HT-29 (cell line): ENCODE measurements at places on chromosomes 2 and 18. TPM values are rescaled to one million over a fixed set of nuclear protein-coding genes. Genes with fewer than 3 reads are reported as not detected.

The OSR1 gene
- total RNA-seq, result 8.0 and 8.9 TPM in 2 replicates

The ARHGAP15 gene
- total RNA-seq, result not detected in 2 replicates

The SKOR2 gene
- total RNA-seq, result not detected in 2 replicates

- DNase-seq, result no peak
These were observed 10.1 kb downstream of the TEX51 start for GRCh38 chr2:126908721-126909177.

- no peak for DNase-seq
These were observed 6.5 kb upstream of the KCNG2 start for GRCh38 chr18:79790996-79791972.

GRCh38 chr18:9826685-9827084 lies 59.1 kb upstream of the TXNDC2 start:
- no peak for DNase-seq

GRCh38 chr2:46666044-46666679 lies 186.8 kb downstream of the TMEM247 start:
- no peak for DNase-seq

DNA sequence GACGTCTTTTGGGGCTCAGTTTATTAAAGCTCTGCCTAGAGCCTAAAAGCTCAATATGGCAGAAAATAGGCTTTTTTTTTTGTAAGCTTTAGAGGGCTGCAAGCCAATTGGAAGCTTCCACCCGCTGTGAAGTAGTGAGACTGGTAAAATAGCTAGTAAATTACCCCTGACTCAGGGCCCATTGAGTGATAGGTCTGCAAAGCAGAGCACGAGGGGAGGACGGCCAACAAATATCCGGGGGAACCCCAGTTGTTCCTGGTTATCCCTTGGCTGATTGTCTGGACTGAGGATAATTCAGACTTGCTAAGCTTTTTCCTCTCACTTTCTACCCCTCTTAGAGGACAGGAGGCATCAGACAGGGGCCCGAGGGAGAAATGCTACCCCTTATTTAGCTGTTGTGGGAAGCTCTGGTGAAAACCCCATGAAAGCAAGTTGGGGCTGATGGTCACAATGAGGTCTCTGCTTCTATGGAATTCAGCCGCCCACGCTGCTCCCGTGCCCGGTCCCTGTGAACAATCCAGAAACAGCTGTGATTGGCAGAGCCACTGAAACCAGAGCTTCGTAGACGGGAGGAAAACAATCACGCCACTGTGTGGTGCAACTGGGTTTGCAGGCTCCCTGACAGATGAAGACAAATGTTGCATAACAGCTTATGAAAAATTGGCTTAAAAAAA lies 141.9 kb upstream of the LGALSL start:
- DNase-seq, result peak; percentile 95

DNA sequence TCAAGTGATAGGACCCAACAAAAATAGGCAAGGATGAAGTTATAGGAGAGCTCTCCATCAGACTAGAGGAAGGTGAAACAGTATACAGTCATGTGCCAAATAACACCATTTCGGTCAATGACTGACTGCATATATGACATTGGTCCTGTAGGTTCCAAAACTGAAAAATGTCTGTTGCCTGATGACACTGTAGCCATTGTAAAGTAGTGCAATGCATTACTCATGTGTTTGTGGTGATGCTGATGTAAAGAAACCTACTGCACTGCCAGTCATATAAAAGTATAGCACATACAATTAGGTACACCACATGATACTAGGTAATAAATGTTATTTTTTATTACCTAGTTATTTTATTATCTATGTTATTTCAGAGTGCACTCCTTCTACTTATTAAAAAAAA lies 147.9 kb downstream of the GREB1L start:
- no peak for DNase-seq

DNA sequence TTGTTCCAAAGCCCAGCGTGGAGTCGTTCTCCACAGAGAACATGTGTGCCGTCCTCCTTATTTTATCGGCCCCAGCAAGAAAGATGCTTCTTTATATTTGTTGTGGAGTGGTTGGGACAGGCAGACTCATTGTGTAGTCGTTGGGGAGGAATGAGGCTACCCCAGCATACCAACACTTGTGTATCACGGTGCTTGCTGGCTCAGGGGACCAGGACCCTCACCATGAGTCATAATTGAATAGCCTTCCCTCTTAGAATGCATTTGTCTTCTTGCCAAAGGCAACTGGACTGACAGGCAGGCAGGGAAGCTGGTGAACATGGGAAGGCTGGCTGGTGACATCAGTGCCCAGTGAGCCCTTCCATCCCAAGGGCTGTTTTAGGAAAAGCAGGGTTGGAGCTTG lies 4.7 kb downstream of the CAPN10 start:
- no peak for DNase-seq

- DNase-seq, result no peak
These were observed 848 bp downstream of the TMSB10 start for GRCh38 chr2:84906108-84906899.

- DNase-seq, result peak; percentile 79
These were observed at the start of gene ROCK2 for GRCh38 chr2:11344342-11344955. Gene ROCK2 (minus strand): TSS chr2:11344636. CDS start chr2:11344136, 500 bp downstream.

- peak; percentile 26 for DNase-seq
These were observed 29.5 kb upstream of the ZNF396 start for GRCh38 chr18:35406666-35407065.

DNA sequence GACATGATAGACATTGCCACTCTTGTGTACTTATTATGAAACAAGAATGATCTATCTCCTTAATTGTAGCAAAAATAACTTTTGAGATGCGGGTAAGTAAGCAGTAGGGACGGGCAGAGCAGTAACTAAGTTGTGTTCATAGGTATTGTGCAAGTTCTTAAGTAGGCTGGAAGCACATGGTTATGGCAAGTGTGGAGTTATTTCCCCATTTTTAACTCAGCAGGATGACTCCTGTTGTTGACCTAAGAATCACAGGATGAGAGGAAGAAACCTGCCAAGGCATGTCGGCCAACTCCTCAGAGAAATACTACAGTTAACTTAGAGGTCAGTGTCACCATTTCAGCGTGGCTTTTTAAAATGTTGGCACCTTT lies 51.1 kb upstream of the FN1 start:
- DNase-seq, result no peak

DNA sequence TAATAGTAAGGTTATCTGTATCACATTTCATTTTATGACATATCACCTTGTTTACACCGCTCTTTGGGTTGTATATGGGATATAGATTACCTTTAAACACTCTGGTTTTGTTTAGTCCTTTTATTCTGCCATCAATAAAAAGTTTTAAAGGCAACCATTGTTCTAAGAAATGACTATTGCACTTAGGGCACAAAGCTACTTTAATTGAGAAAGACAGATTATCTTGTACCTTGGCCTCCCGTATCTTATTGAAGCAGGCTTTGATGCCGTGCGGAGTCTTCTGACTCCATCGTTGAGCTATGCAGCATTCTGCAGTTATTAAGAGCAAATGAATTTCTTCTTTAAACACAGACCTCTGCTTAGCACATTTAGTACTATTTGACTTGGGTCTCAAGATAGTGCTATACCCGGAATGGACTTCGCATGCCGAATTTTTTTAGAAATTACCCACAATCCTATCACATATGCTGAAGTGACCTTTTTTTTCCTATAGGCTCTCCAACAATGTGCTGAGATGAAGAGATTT lies 16.7 kb downstream of the PKDCC start:
- DNase-seq, result no peak

DNA sequence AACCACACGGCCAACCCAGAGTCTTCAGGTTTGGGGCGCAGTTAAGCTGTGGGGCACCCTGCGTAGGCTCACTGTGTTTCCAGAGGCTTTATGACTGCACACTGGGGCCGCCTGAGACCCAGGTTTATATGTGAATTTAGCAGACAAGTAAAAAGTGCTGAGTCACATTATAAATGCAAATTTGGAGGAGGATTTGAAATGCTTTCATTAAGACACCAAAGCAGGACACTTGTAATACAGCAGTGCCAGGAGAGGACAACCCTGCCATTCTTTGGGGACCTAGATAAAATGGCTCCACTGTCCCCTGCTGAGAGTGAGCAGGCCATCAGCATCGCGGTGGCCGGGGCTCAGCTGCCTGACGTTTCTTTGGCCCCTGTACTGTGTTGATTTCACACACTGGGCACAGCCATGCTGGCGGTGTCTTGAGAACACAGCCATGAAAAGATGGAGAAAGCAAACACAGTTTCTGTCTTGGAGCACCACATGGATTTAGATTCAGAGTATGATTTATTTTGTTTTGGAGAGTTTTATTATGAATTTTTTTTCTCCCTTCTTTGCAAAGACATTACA lies 10.2 kb downstream of the ACKR3 start:
- DNase-seq, result no peak

DNA sequence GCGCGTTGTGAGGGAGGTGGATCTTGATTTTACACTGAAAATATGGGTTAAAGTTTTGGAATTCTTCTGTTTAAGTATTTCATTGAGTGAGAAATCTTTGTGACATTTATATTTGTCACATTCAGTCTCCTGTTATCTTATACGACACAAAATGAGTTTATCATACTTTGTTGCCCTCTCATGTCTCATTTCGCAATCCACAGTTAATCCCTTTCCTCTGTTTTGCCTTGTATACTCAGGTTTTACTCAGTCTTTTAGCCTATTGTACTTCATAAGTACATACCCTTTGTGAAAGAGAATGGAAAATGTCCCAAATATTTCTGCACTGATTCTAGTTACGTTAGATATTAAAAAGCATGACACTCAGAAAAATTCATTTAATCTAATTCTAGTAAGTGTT lies 142.7 kb downstream of the ATP9B start:
- no peak for DNase-seq

GRCh38 chr18:74944676-74945075 lies 264.3 kb downstream of the PTGR3 start:
- DNase-seq, result no peak
